ENCODE measurements at places on chromosomes 2 and 18.

- no peak for DNase-seq
Observed at GRCh38 chr2:18959952-18960717, 370.8 kb upstream of the NT5C1B start.

GRCh38 chr2:225366731-225367130, 32.8 kb upstream of the NYAP2 start:
- no peak for DNase-seq

DNA sequence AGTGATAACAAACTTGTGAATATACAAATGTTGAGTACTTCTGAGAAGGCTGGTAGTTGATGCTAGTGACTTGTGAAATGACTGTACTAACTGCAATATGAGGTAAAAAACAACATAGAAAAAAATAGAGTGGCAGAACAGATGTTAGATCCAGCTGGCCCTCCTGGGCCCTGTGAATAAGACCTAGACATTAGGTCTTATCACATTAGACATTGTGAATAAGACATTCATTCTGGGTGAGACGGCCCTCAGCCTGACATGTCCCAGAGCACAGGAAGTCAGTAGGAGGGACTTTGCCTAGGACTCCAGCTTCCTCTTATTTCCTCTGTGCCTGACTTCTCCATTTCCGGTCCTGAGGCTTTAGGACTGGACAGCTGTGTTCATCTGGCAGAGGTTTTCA, 22.9 kb downstream of the DOK1 start:
- no peak for DNase-seq

DNA sequence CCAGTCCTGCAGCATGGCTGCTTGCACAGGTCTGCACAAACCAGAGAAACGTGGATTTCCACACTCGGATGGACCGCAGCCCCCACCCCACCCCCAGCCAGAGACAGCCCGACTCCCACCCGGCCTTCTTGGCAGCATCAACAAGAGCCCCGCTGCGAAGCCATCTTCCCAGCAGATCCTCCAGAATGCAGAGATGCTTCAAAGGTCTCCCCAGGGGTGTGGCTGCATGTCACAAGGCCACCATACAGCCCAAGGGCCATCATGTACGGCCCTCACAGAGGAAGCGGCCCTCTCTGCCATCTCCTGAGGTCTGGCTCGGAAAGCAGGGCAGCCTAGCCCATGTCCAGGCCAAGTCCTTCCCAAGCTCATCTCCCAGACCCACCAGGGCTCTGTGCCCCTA, 11.5 kb downstream of the DNMT3A start:
- DNase-seq = no peak

DNA sequence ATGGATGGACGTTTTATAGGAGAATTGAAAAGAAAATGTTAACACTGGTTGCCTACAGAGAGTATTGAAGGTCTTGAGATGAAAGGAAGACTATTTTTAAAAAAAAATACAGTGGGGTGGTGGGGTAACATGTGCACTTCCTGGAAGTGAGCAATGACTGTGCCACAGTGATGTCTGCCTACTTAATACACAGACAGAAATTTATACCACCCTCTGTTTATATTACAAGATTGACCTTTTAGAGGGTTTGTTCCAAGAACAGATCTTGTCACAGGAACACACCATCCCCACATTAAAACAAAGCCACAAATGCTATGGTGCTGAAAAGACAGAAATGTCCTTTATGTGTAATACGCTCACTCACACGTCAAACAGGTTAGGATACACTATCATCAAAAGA, 87.6 kb downstream of the THADA start:
- no peak for DNase-seq

DNA sequence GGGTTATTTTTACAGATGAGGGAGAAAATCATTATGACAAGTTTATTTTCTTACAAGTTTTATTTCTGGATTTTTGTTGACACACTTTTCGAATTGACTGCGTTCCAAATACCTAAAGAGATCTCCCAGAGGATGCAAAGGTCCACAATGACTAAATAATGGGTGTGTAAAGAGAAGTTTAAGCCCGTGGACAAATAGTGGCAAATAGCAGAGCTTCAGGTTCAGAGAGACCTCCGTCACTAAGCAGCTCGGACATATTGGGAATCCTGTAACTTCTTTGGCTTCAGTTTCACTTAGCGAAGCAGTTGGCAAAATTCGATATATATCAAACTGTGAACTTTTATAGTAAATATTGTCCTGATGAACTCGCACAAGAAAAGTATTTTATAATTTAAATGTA, 270.5 kb upstream of the KCNJ3 start:
- no peak for DNase-seq

DNA sequence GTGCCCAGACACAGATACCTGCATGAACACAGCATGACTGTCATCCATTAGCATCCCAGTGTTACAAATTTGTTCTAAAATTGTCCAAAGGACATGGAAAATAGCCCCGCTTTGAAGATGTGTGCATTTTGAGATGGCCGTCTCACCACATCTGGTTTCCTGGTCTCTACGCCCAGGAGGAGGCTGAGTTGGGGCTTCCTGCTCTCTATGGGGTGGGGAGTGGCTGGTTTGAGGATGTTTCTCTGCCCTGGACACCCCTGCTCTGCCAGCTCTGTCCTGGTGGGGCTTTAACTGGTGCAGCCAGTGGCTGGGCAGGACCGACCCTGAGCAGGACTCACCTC, 74.6 kb upstream of the SMAD7 start:
- no peak for DNase-seq
